Mucosa of gallbladder (tissue), 1 donor: ENCODE measurements at places on chromosomes 4 and X. TPM values are rescaled to one million over a fixed set of nuclear protein-coding genes. Genes with fewer than 3 reads are reported as not detected.

DNA sequence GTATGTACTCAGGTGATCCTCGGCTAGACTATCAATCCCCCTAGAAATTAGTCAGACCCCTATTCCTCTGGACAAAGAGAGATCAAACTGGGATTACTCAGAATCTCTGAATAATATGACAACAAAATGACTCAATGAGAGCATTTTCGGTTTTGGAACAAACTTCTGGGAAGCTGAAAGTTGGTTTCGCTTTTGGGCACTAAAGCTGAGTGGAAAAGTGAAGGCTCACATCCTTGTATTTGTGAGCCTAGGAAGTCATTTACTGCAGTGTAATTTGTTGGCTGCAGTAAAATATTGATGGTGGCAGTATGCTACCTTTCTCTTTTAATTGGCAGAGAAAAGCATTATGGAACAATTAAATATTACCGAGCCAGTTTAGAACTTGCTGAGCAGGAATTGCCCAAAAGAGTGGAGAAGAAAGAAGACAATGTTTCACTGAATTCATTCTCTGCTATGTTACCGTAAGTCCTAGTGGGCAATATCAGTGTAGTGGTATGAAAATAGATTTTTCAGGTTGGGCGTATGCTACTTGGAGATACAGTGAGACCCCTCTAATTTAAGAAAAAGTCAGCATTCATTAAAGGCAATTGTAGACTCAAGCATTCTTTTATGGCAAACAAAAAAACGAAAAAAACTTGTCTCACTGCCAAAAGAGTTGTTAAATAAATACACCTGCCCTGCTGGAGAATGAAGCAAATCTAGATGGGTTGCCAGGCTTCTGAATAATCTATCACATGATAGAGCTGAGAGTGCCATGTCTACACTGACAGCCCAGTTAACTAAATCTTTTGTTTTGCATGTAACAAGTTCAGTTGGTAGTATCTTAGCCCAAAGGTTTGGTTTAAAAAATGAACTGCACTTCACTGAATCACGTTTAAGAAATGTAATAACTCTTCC is 69.6 kb downstream of the AGTR2 start:
- peak; percentile 38 for DNase-seq

DNA sequence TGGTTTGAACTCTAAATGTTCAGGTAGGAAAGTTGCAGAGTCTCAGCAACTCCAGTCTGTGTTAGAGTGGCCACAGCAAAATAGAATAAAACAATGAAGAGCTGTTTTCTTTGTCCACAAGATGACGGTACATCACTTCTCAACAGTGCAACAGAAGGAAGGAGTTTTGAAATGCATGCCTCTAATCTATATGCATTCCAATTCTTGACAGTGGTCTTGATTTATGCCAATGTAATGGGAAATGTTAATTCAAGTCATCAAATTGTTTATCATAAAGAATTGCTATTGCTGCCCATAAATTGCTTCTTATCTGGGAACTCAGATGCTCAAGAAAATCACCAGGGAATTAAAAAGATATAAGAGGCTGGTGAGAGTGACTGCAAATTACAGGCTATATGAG is 195.5 kb upstream of the PRPS2 start:
- no peak for DNase-seq

DNA sequence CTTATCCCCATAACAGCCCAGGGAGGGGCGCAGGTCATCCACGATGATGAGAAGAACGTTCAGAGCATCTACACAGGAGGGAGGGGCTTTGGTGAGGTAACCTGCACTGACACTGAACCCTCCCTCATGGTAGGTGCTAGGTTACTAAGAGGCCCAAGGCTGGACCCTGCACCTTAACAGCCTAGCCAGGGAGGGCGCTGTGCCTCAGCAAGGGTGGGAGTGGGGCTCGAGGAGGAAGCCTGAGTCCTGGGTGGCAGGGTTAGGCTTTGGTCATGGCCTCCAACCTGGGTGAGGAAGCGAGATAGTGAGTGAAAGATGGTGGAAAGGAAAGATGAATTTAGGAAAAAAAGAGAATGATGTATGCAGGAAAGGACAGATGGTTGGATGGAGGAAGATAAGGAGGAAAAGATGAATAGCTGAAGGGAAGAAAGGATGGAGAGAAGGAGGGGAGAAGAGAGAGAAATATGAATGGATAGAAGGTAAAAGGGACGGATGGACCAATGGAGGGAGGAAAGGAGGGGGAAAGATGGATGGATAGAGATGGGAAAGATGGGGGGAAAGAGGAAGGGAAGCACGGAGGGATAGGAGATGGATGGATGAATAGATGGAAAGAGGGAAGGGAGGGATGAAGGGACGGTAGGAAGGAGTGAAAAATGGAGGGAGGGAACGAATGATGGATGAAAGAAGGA is 736 bp downstream of the IDS start:
- DNase-seq: no peak

GRCh38 chrX:133171962-133172708 is 46.0 kb downstream of the TFDP3 start:
- DNase-seq: no peak

- DNase-seq: no peak
Observed at GRCh38 chr4:133812236-133812635, 389.4 kb downstream of the PABPC4L start.

- DNase-seq: no peak
Observed at GRCh38 chr4:71784569-71785197, 804 bp upstream of the GC start.

DNA sequence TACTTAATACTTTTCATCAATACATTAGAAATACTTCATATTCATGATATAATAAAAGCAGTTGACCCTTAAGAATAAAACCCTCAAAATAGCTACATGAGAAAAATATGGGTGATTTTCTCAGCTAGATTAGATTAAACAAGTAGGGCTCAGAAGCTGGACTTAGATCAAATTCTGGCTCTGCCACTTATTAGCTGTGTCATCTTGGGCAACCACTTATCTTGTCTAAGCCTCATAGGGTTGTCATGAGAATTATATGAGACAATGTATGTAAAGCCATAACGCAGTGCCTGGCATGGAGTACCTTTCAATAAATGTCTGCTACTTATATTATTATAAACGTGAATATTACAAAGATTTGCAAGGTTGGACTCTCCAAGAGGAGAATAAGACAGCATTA is 84.3 kb upstream of the PGRMC2 start:
- DNase-seq: no peak

DNA sequence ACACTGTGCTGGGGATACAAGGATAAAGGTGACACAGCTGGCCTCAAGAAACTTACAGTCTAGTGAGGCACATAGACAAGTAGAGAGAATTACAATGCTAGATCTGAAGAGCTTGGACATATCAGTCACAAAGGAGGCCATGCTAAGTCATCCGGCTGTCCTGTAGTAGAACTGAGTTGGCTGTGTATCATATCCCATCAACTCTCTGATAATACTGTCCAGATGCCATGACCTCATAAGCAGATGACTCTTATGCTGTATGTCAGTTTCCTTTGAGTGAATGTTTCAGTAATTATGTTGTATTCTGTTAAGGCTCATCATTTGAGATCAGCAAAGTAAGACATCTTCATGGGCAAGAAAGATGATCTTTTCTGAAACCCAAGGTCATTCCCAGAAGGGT is 442.9 kb downstream of the MID1IP1 start:
- no peak for DNase-seq

DNA sequence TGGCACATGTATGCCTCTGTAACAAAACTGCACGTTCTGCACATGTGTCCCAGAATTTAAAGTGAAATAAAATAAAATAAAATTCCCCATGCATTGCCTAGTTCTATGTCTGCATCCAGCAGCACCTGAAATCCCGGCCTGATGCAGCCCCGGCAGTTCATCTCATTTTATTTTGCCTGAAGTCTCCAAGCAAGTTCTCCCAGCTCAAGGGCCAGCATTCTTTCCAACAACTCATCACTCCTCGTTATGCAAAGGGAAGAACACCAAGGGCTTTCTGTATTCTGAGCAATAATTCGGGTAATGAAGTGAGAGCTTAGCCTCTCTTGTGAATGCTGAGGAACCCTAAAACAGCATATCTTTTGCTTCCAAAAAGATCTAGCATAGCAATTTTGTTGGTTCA is 2.7 kb downstream of the ENPP6 start:
- no peak for DNase-seq

DNA sequence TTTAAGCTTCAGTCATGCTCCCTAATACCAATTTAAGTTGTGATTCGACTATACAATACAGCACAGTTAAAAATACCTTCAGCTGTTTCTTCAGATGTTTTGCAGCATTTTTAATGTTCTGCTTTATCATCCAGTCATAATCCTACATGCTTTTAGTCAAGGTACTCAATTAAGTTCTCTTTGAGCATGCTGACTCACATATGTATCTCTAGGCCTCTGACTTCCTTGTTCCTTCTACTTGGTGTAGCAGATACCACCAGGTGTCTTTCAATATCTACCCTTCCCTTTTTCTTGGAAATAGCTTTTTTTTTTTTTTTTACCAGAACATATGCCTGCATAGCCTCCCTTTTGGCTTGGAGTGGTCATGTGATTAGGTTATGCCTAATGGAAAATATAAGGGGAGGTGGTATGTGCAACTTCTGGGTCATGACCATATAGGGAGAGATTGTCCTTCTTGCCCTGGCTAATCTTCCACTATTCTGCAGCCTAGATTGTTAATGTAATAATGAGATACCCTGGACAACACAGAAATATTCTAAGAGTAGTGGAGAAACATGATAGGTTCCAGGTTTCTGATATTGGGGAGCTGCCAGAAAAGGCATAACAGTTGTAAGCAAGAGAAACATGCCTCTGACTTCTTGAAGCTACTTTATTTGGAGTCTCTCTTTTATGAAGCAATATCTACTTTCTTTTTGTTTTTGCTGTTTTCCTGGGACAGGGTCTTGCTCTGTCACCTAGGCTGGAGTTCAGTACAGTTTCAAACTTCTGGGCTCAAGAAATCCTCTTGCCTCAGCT is 737.2 kb upstream of the SLIT2 start:
- no peak for DNase-seq

GRCh38 chr4:138138774-138139173 is 103.4 kb downstream of the SLC7A11 start:
- DNase-seq: no peak

GRCh38 chr4:54231419-54231767 is 2.3 kb downstream of the PDGFRA start:
- DNase-seq: no peak

DNA sequence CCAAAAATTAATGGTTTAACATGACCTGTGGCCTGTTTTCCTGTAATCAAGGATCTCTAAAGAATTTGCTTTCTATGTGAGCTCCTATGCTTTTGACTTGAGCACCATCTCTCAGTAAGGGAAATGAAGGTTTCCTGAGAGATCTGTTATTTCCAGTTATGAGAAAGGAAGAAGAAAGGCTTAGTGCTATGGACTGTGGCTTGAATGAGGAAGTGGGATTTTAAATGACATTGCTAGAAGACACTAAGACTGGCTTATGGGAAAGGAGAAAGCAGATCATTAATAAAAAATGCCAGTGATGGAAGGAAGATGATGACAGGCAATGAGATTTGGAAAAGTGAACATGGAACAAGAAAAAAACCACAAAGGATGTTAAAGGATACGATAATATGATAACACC is 285.4 kb downstream of the OPHN1 start:
- DNase-seq: no peak

DNA sequence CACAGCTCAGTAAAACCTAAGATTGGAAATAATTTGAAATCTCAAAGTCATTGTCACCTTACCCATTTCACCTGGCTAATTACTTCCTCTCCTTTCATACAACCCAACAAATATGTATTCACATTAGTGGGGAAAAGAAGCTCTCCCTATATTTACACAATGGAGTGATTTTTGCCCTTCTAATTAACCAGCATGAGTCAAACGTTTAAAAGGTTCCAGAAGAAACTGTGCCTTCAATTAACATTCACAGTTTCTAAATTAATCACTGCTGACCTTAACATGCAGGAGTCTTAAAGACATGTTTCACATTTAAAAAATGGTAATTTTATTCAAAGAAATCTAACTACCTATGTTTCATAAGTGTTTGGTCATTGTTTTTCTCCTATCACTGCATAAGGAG is 254.6 kb downstream of the CBLL2 start:
- no peak for DNase-seq

- peak; percentile 66 for DNase-seq
Observed at GRCh38 chr4:138090150-138090917, 151.8 kb downstream of the SLC7A11 start.

DNA sequence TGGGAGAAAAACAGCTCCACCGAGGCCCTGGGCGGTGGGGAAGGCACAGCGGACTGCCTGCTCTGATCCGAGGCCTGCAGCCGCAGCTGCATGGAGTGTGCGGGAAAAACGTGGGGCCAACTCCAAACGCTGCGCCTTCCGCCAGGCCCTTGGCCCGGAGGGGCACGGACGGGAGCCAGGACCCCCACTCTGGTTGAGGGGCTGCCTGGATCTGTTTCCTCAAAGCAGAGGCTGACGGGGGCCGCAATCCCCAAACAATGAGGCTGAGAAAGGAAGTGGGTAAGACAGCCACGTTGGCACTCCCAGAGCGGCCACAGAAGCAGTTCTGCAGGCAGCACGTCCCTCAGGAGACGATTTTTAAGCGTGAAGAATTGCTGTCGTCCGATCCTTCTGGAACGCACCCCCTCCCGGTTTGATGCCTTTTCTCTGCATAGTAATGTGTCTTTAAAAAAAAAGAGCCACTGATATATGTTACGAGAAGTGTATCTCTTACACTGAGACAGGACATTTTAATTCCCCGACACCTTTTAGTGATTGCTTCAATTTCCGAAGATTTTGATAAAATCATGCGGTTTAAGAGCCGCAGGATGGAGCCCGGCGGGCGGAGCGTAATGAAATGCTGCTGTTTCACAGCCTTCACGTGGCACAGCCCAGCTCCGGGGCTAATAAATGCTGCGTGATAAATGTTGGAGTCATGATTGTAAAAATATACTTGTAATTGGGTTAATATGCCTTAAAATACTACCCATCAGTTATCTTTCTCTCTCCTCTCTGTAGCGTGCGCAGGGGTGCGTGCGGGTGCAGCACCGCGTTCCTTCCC is 85.7 kb downstream of the FAM53A start:
- no peak for DNase-seq

- no peak for DNase-seq
Observed at GRCh38 chr4:15605537-15605936, 49.6 kb downstream of the FBXL5 start.

DNA sequence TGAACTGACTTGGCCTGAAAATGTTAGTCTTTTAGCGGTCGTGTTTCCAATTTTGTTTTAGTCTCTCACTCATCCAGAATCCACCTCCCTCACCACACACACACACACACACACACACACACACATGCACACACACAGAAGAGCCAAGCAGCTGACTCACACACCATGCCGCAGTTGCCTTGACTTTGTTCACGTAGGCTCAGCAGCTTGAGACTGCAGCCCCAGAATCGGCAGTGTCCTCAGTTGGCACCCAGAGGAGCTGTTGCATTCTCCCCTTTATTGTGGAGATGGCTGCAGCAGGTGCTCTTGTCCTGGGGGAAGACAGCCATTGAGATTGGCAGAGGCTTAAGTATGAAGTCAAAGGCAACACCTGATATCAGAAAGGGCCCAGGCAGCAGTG is 20.9 kb upstream of the XPNPEP2 start:
- no peak for DNase-seq

- no peak for DNase-seq
Observed at GRCh38 chr4:56118055-56118454, 169.3 kb downstream of the CEP135 start.

The UGT2B15 gene
- total RNA-seq: 826 TPM

The SOWAHB gene
- total RNA-seq: 11.7 TPM

The FABP2 gene
- total RNA-seq: not detected

The CACNA1F gene
- total RNA-seq: 0.20 TPM

The SLC9A6 gene
- 13.3 TPM for total RNA-seq

The SPANXA1 gene
- not detected for total RNA-seq

The CT55 gene
- not detected for total RNA-seq

The MRPL1 gene
- 22.1 TPM for total RNA-seq

The XG gene
- total RNA-seq: 3.9 TPM

The MAGEA12 gene
- total RNA-seq: not detected

The MTNR1A gene
- not detected for total RNA-seq
